ENCODE measurements at places on chromosomes 5 and 9. TPM values are rescaled to one million over a fixed set of nuclear protein-coding genes. Genes with fewer than 3 reads are reported as not detected.

Gene PCDHA9
- not detected for total RNA-seq

Gene GEMIN5
- 15.5 TPM for total RNA-seq

DNA sequence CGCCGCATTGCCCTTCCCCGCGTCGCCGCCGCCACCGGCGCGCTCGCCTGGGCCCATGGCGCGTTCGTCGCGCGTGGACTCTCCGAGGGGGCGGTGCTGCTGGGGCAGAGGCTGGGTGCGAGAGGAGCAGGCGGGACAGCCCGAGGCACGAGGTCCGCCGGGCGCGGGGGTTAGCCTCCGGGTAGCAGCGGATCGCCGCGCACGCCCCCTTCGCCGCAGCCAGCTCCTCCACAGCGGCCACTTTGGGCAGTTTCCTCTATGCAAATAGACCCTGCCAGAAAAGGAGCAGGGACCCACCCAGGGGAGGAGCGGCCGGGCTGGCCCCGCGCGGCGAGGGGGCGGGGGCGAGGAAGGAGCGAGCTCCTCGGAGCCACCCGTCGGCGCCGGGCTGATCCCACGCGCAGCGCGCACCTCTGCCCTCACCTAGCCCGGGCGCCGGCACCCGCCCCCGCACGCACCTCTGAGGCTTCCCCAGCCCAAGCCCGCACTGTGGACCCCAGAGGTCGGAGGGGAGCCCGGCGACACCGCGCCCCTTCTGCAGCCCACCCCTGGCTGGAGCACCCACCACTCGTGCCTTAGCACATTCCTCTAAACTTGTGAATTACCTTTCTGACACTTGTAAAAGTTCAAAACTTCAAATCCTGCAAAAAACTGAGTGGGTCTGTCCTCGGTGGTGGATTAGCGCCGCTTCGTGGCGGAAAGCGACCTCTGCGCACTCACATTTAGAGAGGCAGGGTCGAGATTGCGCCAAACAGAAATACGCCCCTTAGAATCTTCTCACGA, at the start of gene COL23A1:
TSS of gene COL23A1 (minus strand) at position 253 of the 783 bp plus-strand sequence.
- peak; percentile 49 for DNase-seq

DNA sequence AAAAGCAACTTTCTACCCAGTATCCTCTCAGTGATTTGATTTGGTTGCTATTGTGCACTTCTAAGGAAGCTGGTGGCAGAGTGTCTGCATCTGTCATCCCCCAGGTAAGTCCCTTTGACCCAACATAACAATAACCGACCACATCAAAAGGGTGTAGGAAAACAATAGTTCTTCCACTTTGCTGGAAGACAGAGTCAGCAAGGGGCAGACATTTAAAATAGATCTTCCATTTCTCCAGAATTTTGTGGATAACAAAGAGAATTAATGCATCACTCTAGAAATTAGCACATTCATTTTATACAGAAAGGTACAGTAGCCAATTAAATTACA, 177.5 kb downstream of the EBF1 start:
- DNase-seq = no peak

GRCh38 chr9:126844085-126844484, 16.4 kb upstream of the ZBTB34 start:
- no peak for DNase-seq

DNA sequence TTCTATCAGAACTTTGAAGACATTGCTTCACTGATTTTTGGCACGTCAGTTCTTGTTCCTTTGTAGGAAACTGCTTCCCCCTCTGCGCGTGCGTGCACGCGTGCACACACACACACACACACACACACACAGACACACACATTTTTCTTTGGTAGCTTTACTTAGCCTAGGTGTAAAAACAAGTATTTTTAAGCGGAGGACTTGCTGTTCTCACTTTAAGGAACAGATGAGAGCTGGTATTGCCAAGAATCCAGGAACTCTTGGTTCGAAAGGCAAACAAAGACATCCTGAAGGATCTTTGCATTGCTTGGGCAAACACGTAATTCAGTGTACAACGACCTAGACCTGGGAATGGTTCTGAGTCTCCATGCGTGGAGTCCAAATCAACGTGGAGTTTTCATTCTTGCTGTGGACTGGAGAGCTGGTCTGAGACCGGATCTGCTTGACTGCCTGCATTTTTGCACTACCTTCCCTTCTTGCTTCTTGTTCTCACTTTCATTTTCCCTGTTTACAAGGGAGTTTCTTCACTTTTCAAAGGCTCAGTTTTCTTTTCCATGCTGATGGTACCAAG, 8.2 kb downstream of the TMEM268 start:
- peak; percentile 83 for DNase-seq

- peak; percentile 35 for DNase-seq
These were observed 71.6 kb downstream of the C5orf15 start for GRCh38 chr5:133896873-133897272.
